ENCODE measurements at places on chromosomes 11 and 22.

GRCh38 chr22:23150762-23151161, 5.5 kb downstream of the RAB36 start:
- no peak for DNase-seq

- no peak for DNase-seq
Measured at GRCh38 chr11:40986320-40986719, 473.1 kb downstream of the LRRC4C start.

GRCh38 chr22:47190957-47191670, 428.7 kb downstream of the TBC1D22A start:
- no peak for DNase-seq

- DNase-seq: peak; percentile 82
Measured at GRCh38 chr22:43136255-43136654, 6.9 kb downstream of the MCAT start.

DNA sequence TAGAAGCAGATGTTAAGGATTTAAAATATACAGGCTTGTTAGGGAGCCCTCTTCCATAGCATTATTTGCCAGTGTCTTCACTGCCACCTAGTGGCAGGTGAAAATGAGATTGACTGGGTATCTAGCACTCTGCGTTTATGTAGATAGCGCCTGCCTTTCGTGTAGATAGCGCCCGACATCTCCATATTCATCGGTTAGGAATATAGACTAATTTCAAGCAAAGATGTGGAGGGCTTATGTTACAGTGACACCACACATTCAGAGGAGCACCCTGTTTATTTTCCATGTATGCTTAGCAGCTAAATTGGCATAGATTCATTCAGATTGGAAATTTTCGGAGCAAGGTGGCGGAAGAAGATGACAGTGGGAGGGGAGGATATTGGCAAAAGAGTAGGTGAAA, 72.0 kb downstream of the SLC5A12 start:
- DNase-seq: peak; percentile 44

- DNase-seq: no peak
Measured at GRCh38 chr11:94089341-94089740, 39.3 kb upstream of the PANX1 start.

- no peak for DNase-seq
Measured at GRCh38 chr11:44808053-44808753, 81.4 kb downstream of the TSPAN18 start.

GRCh38 chr11:114059278-114059983, at the start of gene ZBTB16:
ZBTB16 (plus strand) TSS chr11:114059711; CDS start chr11:114063301, 3,590 bp downstream.
- DNase-seq: peak; percentile 44

GRCh38 chr22:37145180-37146050, 4.3 kb downstream of the IL2RB start:
- no peak for DNase-seq

GRCh38 chr11:28106353-28107043, 1.5 kb downstream of the KIF18A start:
- no peak for DNase-seq

GRCh38 chr22:46047841-46048595, 71.1 kb upstream of the WNT7B start:
- no peak for DNase-seq

GRCh38 chr11:123302751-123303195, 107.7 kb upstream of the CLMP start:
- DNase-seq: peak; percentile 75

DNA sequence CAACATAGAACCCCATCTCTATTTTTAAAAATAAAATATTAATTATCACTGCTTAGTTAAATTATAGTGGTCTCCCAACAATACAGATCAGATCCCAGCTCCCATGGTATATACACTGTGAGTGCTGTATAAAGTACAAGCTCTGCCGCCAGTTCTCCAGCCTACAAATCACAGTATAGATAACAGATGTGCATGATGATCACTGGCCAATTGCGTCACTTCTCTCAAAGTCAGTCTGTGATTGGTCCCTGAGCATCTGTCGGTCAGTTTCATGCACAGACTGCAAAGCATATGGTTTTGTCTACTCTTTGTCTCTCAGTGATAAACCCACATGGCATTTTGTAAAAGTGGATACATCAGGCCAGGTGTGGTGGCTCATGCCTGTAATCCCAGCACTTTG, 15.7 kb downstream of the PPARA start:
- DNase-seq: no peak

DNA sequence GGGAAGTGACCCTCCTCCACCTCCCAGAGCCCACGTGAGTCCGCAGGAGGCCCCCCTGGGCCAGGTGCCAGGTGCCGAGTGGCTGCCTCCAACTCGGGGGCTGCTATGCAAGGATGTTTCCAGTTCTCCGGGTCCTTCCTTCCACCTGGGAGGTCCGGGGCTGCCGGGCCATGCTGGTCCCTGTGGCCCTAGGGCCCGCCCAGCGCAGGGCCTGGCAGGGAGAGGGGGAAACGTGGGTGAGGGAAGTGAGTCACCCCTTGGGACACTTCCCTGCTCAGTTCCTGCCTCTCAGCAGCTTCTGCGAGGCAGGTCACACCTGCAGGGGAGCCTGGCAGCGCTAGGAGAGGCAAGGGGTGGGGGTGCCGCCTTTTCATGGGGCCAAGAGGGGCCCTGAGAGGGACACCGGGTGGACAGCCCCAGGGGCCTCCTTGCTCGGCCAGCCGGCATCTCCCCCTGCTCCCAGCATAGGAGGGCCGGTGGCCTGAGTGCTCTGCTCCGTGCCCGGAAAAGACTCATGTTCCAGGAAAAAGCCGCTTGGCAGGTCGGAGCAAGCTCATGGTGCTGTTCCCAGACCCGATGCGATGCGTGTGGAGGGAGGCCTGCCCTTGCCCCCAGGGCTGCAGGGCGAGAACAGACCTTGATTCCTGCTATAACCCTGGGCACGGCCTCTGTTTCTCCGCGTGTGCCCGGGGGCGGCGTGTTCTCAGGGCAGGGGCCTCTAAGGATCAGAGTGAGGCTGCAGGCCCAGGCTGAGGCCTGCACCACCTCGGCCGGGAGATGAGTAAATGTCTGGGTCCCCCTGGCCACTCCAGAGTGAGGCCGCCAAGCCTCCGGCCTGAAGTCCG, 30.3 kb upstream of the WNT7B start:
- DNase-seq: no peak

DNA sequence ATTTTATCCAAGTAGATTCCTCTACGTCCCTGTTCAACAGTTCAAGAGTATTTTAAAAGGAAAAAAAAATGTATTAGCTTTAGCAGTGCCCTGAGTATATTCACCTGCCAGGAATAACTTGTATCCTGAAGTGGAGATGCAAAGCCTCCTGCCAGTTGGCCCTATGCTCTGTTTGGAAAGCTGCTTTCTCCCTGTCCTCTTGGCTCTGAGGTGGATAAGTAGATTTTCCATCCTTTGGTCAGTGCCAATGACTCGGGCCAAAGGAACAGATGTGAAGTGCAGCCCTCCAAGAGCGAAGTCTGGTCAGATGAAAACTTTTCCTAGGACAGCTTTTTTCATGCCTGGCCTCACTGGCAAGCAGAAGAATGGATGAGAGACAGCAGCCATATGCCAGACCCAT, 839.9 kb upstream of the TENM4 start:
- DNase-seq: no peak

DNA sequence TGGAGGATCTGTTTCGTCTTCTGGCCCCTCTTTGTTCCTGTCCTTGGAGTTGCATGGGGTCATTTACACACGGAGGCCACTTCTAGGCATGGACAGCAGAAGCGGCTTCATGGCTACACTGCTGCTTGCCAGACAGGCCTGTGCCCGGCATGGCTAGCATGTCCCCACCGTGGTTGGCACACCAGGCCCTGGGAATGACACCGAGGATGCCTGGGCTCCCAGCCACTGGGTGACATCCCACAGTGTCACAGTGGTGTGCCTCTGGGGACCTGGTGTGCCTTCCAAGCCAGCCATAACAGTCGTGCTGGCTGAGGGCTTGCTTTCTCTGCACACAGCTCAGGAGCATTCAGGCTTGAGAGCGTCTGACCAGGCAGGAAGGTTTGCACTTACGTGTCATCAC, 910.1 kb downstream of the TBC1D22A start:
- no peak for DNase-seq

DNA sequence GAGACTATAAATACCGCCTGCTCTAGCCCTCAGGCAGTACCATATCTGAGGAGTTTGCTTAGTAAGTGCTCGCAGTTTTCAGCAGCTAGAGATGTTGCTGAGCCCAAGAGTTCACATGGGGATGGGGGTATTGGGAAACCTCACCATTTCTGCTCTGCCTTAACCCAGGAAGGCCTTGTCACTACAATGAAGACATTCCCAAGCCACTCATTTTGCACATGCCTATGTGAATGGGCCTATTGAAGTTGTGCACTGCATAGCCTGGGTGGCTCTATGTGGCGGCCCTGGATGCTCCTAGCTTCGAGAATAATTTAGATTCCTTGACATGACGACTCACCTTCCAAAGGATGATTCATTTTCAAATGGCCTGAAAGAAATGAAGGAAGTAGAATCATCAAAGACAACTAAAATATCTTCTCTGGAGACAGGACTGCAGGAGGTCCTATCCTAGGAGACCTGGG, 163.4 kb downstream of the ADAMTS15 start:
- DNase-seq: no peak

- no peak for DNase-seq
Measured at GRCh38 chr11:83601914-83602527, 315.9 kb upstream of the CCDC90B start.

DNA sequence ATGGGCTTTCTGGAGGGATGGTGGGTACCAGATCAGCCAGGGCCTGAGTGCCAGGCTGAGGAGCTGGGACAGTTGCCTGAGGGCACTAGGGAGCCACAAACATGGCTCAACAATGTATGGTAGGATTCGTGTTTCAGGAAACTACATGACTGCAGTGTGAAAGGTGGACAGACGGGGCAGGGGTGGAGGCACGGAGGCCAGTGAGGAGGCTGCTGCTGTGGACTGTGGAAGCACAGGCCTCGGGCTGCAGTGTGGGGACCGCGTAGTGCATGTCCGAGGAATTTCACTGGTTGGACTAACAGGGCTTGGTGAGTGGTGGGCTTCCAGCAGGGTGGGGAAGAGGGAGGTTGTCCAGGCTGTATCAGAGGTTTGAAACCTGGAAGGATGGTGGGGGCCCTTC, 7.8 kb downstream of the P2RY2 start:
- no peak for DNase-seq

DNA sequence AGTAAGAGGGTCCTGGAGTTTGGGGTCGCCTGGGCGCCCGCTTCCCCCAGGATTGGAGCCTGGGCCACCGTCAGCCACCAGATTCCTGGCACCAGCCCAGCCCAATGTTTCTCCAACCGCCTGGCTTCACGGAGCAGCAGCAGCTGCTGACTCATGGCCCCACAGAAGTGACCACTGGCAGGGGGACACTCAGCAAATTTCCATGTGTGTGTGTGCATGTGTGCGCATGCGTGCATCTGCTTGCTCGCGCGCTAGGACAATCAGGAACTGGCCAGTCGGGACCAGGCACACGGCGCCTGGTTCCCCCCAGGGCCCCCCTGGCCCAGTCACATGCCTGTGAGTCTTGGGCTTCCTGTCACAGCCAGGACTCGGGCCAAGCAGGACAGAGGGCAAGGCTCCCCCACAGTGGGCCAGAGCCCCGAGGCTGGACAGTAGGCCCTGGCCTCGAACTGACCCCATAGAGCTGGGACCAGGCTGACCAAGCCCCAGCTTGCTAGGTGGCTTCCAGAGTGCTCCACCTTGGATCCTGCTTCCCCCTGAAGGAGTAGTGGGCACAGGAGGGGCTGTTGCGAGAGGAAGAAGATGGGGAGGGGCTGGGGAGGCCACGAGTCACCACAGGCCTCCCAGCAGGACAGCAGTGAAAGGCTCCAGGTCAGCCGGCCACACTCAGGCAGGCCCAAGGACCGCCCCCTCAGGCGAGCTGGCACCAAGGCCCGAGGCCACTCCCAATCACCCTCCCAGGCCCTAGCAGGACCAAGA, 3.2 kb downstream of the CTSD start:
- no peak for DNase-seq

- no peak for DNase-seq
Measured at GRCh38 chr22:20968281-20968977, 1.4 kb downstream of the AIFM3 start.

DNA sequence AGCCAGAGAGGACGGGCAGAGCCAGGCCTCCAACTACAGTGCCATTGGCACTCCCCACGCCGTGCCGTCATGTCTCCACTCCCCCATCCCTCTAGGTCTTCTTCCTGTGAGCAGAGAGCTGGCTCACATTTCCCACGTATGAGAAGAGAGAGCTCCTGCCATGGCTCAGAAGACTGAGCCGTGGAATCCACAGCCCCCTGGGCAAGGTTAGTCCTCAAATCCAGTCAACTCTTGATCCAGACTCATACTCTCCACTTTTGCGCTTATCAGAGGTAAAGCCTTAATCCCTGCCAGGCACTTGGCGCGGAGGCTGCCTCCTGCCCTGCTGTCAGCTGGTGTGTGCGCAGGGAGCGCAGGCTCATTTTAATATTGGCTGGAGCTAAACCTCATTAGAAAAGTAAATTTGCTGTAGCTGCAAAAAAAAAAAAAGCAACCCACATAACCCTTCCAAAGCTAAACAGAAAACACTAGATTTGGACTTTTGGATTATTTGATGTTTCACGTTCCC, 4.7 kb downstream of the B3GAT1 start:
- no peak for DNase-seq

- DNase-seq: no peak
Measured at GRCh38 chr11:62472063-62472884, 53.4 kb downstream of the SCGB1A1 start.

- no peak for DNase-seq
Measured at GRCh38 chr11:73195191-73196007, 22.7 kb upstream of the P2RY2 start.

GRCh38 chr22:42562684-42563083, 8.9 kb downstream of the SERHL2 start:
- no peak for DNase-seq

DNA sequence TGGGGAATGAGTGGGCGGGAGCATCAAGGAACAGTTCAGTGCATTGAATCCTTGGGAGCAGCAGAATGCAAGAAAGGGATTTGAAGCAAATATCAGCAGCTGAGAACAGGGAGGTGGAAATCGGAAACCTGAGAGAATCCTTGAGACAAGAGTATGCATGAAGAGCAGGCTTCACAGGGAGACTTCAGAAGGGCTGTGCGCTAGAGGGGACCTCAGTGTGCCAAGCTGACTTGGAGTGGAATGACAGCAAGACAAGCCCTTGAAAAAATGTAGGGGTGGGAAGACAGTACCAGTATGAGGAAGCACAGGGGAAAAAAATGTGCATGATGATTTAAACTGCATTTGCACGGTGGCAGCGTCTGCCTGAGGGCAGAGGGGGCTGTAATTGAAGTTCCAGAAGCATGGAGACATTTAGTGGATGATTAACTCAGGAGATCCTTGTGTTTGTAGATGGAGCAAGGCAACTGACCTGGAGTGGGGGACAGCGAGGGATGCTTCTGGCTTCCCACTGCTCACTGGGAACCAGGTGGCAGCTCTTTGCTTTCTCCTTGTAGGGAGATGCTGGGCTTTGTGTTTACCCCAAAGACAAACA, 204.9 kb upstream of the PLET1 start:
- no peak for DNase-seq

- peak; percentile 75 for DNase-seq
Measured at GRCh38 chr11:124763156-124763947, 1.3 kb upstream of the ESAM start.

DNA sequence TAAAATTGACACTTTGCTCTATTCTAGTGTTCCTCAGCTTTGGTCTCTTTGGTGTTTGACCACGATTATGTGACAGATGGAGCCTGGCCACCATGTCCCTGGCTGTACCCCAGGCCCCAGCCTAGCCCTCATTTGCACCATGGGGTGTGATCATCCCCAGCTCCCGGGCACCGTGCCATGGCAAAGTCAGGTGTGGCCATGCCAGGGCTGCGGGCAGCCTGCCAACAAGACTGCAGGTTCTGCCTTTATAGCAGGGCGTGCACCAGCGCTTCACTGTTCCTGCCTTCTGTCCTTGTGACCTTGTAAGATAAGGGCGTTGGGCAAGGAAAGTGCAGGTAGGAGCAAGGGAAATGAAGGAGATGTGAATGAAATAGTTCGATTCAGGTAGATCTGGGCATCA, 22.4 kb upstream of the APOBEC3A start:
- no peak for DNase-seq
